ENCODE measurements at places on chromosomes 2 and 18. TPM values are rescaled to one million over a fixed set of nuclear protein-coding genes. Genes with fewer than 3 reads are reported as not detected.

GRCh38 chr2:182606728-182607681, 109.1 kb upstream of the DNAJC10 start:
- DNase-seq = no peak

- DNase-seq = no peak
These were observed 100.4 kb downstream of the GPD2 start for GRCh38 chr2:156536534-156536933.

DNA sequence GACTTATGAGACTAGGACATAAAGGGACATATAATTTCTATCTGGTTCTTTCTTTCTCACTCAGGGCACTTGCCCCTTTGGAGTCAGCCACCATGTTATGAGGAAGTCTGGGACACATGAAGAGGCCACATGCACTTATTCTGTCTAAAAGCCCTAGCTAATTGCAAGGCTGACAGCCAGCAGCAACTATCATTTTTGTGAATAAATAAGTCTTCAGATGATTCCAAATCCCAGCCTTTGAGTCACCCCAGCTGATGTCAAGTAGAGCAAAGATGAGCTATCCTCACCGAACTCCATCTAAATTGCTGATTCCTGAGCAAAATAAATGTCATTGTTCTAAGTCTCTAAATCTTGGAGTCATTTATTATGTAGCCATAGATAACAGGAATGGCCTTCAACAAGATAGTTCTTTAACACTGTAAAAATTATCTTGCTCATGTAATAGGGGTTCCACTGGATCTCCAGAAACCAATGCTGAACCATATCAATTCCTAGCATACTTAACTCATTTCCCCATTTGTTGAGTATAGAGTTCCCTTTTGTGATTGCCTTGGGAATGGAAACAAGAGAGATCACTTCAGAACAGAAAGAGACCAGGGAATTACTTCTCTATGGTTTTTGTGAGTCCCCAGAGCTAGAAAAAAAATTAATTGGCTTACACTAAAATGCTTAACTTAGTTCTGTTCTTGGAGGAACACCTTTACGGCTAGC, 50.6 kb upstream of the FN1 start:
- no peak for DNase-seq

DNA sequence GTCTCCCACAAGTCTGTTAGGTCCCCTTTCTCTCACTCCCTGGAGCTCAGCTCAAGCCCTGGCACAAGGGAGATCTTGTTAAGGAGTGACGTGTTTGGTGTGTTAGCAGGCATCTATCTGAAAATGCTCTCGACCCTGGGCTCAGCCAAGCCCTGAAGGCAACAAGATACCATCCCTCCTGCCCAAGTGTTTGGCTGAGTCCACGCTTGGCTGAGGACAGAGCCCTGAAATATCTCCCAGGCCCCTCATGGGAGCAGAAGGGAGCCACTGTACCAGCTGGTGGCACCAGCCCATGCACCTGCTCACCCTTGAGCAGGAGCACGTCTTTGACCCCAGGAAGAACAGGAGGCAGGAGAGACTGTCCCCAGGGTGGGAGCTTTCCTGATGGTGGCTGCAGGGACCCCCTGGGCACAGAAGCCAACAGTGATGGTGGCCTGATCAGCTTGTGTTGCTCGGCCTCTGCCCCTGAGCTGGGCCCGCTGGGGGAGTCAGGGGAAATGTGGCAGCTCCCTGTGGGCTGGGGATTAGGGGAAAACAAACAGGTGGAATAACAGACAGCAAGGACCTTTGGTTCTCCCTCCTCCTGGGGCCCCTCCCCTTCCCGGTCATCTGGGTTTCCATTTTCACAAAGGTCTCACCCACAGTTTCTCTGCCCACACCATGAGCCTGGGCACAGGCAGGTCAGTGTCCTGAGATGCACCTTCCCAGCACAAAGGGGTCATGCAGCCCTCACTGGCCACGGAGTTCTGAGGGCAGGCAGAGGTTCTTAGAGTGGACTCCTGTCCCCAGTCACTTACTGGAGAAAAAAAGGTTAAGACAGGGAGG, 91.6 kb downstream of the RHOB start:
- DNase-seq = no peak

The TTC32 gene
- polyA plus RNA-seq = 27.7 TPM

Measured in heart right ventricle (tissue), 16 donors.